Smooth muscle cell of the pulmonary artery (primary cell): ENCODE measurements at places on chromosomes 11 and 22. TPM values are rescaled to one million over a fixed set of nuclear protein-coding genes. Genes with fewer than 3 reads are reported as not detected.

The CCDC87 gene
- 0.56 and 0.59 TPM in 2 replicates for total RNA-seq

The TP53I11 gene
- 55.1 and 105 TPM in 2 replicates for total RNA-seq

The GPR83 gene
- total RNA-seq, result not detected in 2 replicates

The OR51B4 gene
- 0.20 TPM in 1 of 2 replicates, not detected in the other for total RNA-seq

The MEI1 gene
- 0.20 and 0.26 TPM in 2 replicates for total RNA-seq

The ARFGAP3 gene
- 72.2 and 87.6 TPM in 2 replicates for total RNA-seq

The DUSP8 gene
- 0.78 and 1.2 TPM in 2 replicates for total RNA-seq

The KRTAP5-9 gene
- total RNA-seq, result not detected in 2 replicates

The IL18BP gene
- total RNA-seq, result 2.5 and 4.4 TPM in 2 replicates

The MUC6 gene
- total RNA-seq, result not detected in 2 replicates

The IFTAP gene
- total RNA-seq, result 18.5 and 23.7 TPM in 2 replicates
